IgD-negative memory B cell (primary cell): ENCODE measurements at places on chromosomes 4 and X. TPM values are rescaled to one million over a fixed set of nuclear protein-coding genes. Genes with fewer than 3 reads are reported as not detected.

AMBN gene
- not detected for polyA plus RNA-seq

KANTR gene
- polyA plus RNA-seq: 1.9 TPM

SGMS2 gene
- not detected for polyA plus RNA-seq

PRKG2 gene
- polyA plus RNA-seq: 0.99 TPM

GPR82 gene
- 0.34 TPM for polyA plus RNA-seq

ASMT gene
- polyA plus RNA-seq: 1.8 TPM

SMIM31 gene
- not detected for polyA plus RNA-seq

GAGE13 gene
- polyA plus RNA-seq: not detected

SPANXN3 gene
- not detected for polyA plus RNA-seq

PCDH19 gene
- not detected for polyA plus RNA-seq

UGT2B17 gene
- polyA plus RNA-seq: 3.6 TPM

RPA4 gene
- 0.33 TPM for polyA plus RNA-seq

HEPH gene
- not detected for polyA plus RNA-seq

PCDH18 gene
- polyA plus RNA-seq: not detected

AWAT2 gene
- not detected for polyA plus RNA-seq

AR gene
- 0.20 TPM for polyA plus RNA-seq

TMPRSS11A gene
- polyA plus RNA-seq: not detected

NMU gene
- 0.53 TPM for polyA plus RNA-seq

CNGA1 gene
- polyA plus RNA-seq: not detected

ZCCHC18 gene
- polyA plus RNA-seq: 15.4 TPM

ARSD gene
- polyA plus RNA-seq: 5.4 TPM

TREX2 gene
- 0.84 TPM for polyA plus RNA-seq

MAGEA2B gene
- polyA plus RNA-seq: not detected

BEX3 gene
- 7.0 TPM for polyA plus RNA-seq

ASB12 gene
- not detected for polyA plus RNA-seq

HPSE gene
- polyA plus RNA-seq: 0.54 TPM

OPN1MW gene
- not detected for polyA plus RNA-seq

FAM9A gene
- not detected for polyA plus RNA-seq

HHIP gene
- not detected for polyA plus RNA-seq

MYL5 gene
- 8.3 TPM for polyA plus RNA-seq

FGFRL1 gene
- polyA plus RNA-seq: 0.93 TPM

RS1 gene
- polyA plus RNA-seq: not detected

CRMP1 gene
- polyA plus RNA-seq: not detected

CLIC2 gene
- not detected for polyA plus RNA-seq

DMP1 gene
- not detected for polyA plus RNA-seq

ZNF157 gene
- polyA plus RNA-seq: 0.44 TPM

AKAP14 gene
- polyA plus RNA-seq: not detected

PAGE5 gene
- polyA plus RNA-seq: not detected

LNX1 gene
- polyA plus RNA-seq: 0.53 TPM

POU4F2 gene
- polyA plus RNA-seq: not detected

PNMA5 gene
- polyA plus RNA-seq: 0.19 TPM

PLAC1 gene
- polyA plus RNA-seq: not detected

NSUN7 gene
- polyA plus RNA-seq: 1.1 TPM

RGN gene
- not detected for polyA plus RNA-seq

CYP2U1 gene
- polyA plus RNA-seq: 9.8 TPM

MTMR8 gene
- polyA plus RNA-seq: 1.7 TPM

FHDC1 gene
- 0.06 TPM for polyA plus RNA-seq

FABP2 gene
- polyA plus RNA-seq: not detected

MAGEA2 gene
- polyA plus RNA-seq: not detected

TLR10 gene
- 183 TPM for polyA plus RNA-seq

HSFX1 gene
- polyA plus RNA-seq: not detected

HNRNPH2 gene
- 74.2 TPM for polyA plus RNA-seq

ARHGEF9 gene
- polyA plus RNA-seq: 5.2 TPM

DGAT2L6 gene
- not detected for polyA plus RNA-seq

MAGEA12 gene
- polyA plus RNA-seq: not detected

ADGRL3 gene
- polyA plus RNA-seq: not detected

PLP1 gene
- not detected for polyA plus RNA-seq

SSX2B gene
- not detected for polyA plus RNA-seq

NEUROG2 gene
- not detected for polyA plus RNA-seq
